ENCODE measurements at places on chromosomes 5 and 9. TPM values are rescaled to one million over a fixed set of nuclear protein-coding genes. Genes with fewer than 3 reads are reported as not detected.
A peak's percentile ranks its signal among the peaks of the same experiment; 100 is the strongest.

DNA sequence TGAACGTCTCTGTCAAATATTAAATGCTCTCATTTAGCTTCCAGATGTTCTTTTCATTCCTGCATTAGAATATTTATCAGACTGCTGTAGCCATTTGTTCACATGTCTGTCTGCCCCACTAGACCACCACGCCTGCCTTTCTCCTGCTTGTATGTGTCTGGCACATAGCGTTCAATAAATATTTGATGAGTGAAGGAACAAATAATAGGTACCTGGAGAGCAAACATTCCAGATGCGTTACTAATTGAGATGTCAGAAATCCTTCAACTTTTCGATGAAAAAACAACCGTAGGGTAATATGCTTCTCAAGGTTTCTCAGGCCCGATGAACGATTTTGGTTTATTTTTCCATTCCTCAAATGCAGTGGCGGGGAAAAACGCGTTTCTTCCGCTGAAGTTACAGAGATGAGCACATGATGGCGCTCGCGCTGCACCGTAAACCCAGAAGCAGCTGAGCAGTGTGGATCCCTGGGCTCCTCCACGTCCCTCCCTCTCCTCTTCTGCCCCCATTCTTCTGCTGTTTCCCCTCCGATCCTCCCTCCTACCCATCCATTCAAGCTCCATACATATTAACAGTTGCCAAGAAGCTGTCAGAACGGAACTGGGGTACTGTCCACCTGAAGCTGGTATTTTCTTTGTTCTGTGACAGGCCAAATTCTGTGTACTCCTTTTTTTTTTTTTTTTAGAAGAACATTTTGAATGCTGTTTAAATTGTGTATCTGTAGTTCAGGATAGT is 245.4 kb downstream of the MPDZ start:
- peak; percentile 87 for DNase-seq
- H3K4me3 ChIP-seq, result peak overlapping the region; percentile 24
- H3K4me1 ChIP-seq, result peaks cover 2% of the 10 kb centered on the region

- peaks cover 13% of the 10 kb centered on the region for H3K4me1 ChIP-seq
- no peak overlapping the region for H3K27ac ChIP-seq
- H3K4me3 ChIP-seq, result peak overlapping the region; percentile 34
- H3K27me3 ChIP-seq, result no peaks in the 10 kb centered on the region
- peak; percentile 96 for DNase-seq
Observed at GRCh38 chr5:138449501-138450239, 10.8 kb downstream of the REEP2 start.

Gene C6
- 0.02 TPM for polyA plus RNA-seq

DNA sequence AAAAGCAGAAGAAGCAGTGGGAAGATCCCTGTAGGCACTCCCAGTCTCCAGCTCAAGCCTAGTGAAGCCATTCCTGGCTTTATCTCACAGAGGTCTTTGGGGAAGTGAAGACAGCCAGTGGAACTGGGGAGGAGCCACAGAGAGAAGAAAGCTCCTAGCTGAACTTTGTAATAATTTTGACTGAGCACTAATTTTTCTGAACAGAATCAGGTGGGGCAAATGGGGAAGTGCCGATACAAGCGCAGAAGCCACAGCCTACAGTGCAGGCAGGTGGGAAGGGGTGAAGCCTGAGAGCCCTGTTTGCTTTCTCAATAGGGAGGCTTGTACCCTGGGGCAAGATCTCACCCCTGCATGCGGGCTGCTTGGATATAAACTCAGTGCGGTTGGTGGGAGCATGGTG is 48.4 kb upstream of the SNAPC3 start:
- no peaks in the 10 kb centered on the region for H3K36me3 ChIP-seq
- H3K27ac ChIP-seq, result no peak overlapping the region
- H3K4me3 ChIP-seq, result no peak overlapping the region
- no peaks in the 10 kb centered on the region for H3K27me3 ChIP-seq

- no peak overlapping the region for H3K4me3 ChIP-seq
- H3K36me3 ChIP-seq, result no peaks in the 10 kb centered on the region
- H3K27me3 ChIP-seq, result no peaks in the 10 kb centered on the region
Observed at GRCh38 chr9:21744320-21744719, 58.1 kb upstream of the MTAP start.

Gene TEX48
- polyA plus RNA-seq, result 0.46 TPM

GRCh38 chr5:73805449-73805848 is 179.5 kb downstream of the ARHGEF28 start:
- no peaks in the 10 kb centered on the region for H3K36me3 ChIP-seq
- no peaks in the 10 kb centered on the region for H3K4me1 ChIP-seq

DNA sequence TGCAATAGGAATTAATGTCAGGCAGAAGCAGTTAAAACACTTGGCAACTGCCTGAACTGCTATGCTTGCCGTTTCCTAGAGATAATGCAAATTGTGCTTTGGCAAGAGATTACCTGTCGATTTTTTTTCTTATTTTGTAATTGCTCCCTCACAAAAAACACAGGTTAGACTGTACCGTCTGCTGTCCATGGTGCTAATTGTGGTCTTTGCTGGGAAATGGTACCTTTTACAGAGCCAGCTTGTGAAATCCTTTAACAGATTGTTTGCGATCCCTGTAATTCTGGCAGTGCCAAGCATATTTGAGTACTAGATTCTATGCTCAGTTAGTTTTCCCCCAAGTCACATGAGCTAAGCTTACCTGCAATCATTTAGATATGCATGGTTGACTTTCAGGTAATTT is 2125.8 kb upstream of the WWC1 start:
- no peak overlapping the region for H3K27ac ChIP-seq
- no peaks in the 10 kb centered on the region for H3K4me1 ChIP-seq
- no peaks in the 10 kb centered on the region for H3K27me3 ChIP-seq
- H3K36me3 ChIP-seq, result no peaks in the 10 kb centered on the region

DNA sequence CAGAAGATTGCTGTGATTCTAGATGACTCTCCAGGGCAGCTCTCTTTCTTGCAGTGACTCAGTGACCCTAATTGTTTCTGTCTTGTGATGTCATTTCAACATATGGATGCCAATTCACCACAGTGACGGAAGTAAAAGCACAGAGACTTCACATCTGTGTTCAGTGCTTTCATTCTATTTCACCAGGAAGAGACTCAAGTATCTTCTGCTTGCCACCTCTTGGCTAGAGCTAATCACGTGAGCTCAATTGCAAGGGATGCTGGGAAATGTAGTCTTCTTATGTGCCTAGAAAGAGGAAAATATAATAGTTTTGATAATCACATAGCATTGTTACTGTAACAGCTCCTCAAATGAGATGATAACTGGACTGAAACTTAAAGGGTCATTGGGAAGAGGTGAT is 453.3 kb upstream of the KLF4 start:
- no peaks in the 10 kb centered on the region for H3K36me3 ChIP-seq
- H3K27me3 ChIP-seq, result no peaks in the 10 kb centered on the region
- no peak for DNase-seq
- peaks cover 4% of the 10 kb centered on the region for H3K4me1 ChIP-seq
- no peak overlapping the region for H3K27ac ChIP-seq
- no peak overlapping the region for H3K4me3 ChIP-seq

Gene AHRR
- polyA plus RNA-seq, result 0.71 TPM

DNA sequence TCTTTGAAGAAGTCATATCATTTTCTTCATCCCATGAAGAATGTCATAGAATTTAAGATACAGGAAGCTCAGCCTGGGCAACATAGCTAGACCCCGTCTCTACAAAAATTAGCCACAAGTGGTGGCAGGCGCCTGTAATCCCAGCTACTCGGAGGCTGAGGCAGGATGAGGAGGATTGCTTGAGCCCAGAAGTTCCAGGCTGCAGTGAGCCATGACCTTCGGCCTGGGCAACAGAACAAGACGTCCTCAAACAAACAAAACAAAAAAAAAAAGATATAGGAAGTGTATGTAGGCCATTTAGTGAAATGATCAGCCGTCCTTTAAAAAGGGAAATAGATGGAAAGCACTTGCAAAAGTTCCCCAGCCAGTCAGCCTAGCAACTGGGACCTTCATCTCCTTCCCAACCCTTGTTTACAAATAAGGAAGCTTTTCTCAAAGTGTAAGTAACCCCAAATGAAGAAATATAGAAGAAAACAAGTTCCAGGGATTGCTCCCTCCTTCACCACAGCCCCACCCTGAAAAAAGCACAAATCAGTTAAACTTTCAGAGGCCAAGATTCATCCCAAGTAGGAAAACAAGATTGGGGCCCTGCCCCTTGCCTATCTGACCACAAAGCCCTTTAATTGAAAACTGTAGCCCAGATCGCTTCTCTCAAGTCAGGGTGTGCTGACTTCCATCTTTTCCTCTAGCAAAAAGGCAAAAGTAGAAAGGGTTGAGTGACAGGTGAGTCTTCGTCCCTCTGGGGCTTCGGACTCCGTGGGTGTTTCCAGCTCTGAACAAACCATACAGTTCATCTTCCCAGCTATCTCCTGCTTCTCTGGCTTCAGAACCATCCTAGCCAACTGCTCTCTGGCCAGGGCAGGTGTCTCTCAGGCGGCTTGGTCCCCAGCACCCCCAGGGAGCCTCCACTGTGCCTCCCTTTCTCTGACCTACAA is 1.2 kb downstream of the SLC31A2 start:
- H3K27me3 ChIP-seq, result no peaks in the 10 kb centered on the region
- no peaks in the 10 kb centered on the region for H3K36me3 ChIP-seq
- DNase-seq, result no peak
- peak overlapping the region; percentile 84 for H3K4me3 ChIP-seq

Gene FOXD4
- polyA plus RNA-seq, result 0.34 TPM

Gene TAF1L
- polyA plus RNA-seq, result 0.02 TPM

DNA sequence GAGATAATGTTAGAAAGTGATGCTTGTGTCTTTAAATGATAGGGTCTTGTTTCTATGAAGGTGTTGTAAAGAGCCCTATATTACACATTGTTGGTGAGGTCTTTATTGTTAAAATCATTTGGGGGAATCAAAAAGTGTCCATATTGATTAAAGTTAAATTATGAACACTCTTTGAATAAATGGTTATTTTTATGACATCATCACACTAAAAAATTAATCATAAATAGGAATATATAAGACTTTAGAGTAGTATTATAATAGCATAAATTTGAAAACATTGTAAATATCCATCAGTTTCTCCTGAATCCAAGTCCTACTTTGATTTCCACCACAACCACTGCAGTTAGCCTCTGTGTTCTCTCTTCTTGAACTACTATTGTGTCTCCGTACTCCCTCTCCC is 136.3 kb downstream of the HTR1A start:
- no peaks in the 10 kb centered on the region for H3K36me3 ChIP-seq
- H3K27me3 ChIP-seq, result no peaks in the 10 kb centered on the region
- H3K4me3 ChIP-seq, result no peak overlapping the region
- H3K4me1 ChIP-seq, result no peaks in the 10 kb centered on the region
- H3K27ac ChIP-seq, result no peak overlapping the region

- no peak overlapping the region for H3K27ac ChIP-seq
- no peaks in the 10 kb centered on the region for H3K27me3 ChIP-seq
Observed at GRCh38 chr5:88780736-88781135, 102.2 kb downstream of the MEF2C start.

Gene NOXA1
- 0.39 TPM for polyA plus RNA-seq

Gene SLC34A1
- 0.03 TPM for polyA plus RNA-seq

DNA sequence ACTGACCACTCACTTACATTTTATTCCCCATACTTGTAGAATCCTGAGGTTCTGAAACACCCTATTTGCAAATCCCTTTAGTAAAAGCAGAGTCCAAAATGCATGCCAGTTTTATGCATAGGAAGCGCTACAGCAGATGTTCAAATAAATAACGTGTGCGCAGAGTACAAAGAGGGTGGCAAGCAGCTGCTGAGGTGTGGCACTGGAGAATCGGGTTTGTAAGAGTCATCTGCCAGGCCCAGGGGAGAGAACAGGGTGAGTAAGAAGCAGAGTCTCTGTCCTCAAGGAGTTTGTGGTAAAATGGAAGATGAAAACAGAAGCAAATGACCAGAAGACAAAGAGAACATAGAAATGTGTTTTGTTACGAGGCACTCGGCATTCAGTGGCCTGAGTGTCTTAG is 288.8 kb downstream of the GLIS3 start:
- H3K27me3 ChIP-seq, result no peaks in the 10 kb centered on the region
- DNase-seq, result no peak
- H3K4me1 ChIP-seq, result no peaks in the 10 kb centered on the region
- no peak overlapping the region for H3K4me3 ChIP-seq

GRCh38 chr5:148828511-148829247 is 2.3 kb downstream of the ADRB2 start:
- no peaks in the 10 kb centered on the region for H3K36me3 ChIP-seq
- peaks cover 11% of the 10 kb centered on the region for H3K4me1 ChIP-seq
- H3K27ac ChIP-seq, result no peak overlapping the region
- no peak for DNase-seq
- no peaks in the 10 kb centered on the region for H3K27me3 ChIP-seq
- H3K4me3 ChIP-seq, result peak overlapping the region; percentile 6

GRCh38 chr9:9133526-9133925 is 1333.9 kb upstream of the DMAC1 start:
- no peaks in the 10 kb centered on the region for H3K36me3 ChIP-seq
- no peak overlapping the region for H3K27ac ChIP-seq
- no peaks in the 10 kb centered on the region for H3K4me1 ChIP-seq
- DNase-seq, result no peak
- no peaks in the 10 kb centered on the region for H3K27me3 ChIP-seq

DNA sequence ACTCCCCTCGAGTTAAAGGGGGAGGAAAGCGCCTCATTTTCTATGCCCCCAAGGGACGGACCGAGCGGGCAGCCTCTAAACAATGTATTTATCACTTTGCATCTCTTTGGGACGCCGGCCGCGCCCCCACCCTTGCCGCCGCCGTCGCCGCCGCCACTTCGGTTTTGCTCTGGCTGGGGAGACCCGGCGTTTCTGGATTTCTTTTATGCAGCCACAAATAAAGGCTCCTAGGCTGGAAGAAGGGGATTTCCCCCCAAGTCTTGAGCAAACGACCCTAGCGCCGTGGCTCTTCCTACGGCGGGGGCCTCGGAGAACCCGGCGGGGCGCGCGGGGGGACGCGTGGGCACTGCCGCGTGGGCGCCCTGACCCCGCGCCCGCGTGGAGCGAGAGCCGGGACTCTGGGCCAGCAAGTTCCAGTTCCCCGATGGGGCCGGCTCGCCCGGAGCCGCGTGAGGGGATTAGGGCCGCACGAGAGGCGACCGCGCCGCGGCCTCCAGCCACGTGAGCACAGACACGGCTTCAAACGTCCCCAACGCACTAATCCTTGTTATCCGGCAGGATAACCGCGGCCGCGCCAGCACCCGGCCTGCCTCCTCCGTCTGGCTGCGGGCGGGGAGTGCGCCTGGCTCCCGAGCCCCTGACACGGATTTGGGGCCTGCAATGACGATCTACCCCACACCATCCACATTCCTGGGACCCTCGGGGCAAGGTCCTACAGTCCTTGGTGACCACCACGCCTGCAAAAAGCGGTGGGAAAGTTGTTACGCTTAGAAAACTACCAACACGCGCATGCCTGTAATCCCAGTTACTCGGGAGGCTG is 7.9 kb upstream of the NEUROG1 start:
- H3K27ac ChIP-seq, result no peak overlapping the region
- H3K4me3 ChIP-seq, result peak overlapping the region; percentile 19
- no peaks in the 10 kb centered on the region for H3K36me3 ChIP-seq
- peak; percentile 69 for DNase-seq
- no peaks in the 10 kb centered on the region for H3K4me1 ChIP-seq

GRCh38 chr9:38084556-38084880 is 15.5 kb upstream of the SHB start:
- no peaks in the 10 kb centered on the region for H3K36me3 ChIP-seq
- no peak overlapping the region for H3K4me3 ChIP-seq
- H3K4me1 ChIP-seq, result peaks cover 23% of the 10 kb centered on the region

- H3K36me3 ChIP-seq, result no peaks in the 10 kb centered on the region
- no peak for DNase-seq
- no peaks in the 10 kb centered on the region for H3K27me3 ChIP-seq
- H3K27ac ChIP-seq, result no peak overlapping the region
- H3K4me3 ChIP-seq, result no peak overlapping the region
Observed at GRCh38 chr5:12625667-12626263, 721.5 kb upstream of the CTNND2 start.

GRCh38 chr9:127144670-127145445 is 22.4 kb upstream of the ANGPTL2 start:
- no peak overlapping the region for H3K4me3 ChIP-seq
- no peaks in the 10 kb centered on the region for H3K4me1 ChIP-seq
- no peaks in the 10 kb centered on the region for H3K36me3 ChIP-seq
- DNase-seq, result no peak

Gene NAIP
- polyA plus RNA-seq, result 4.2 TPM

Measured in SK-N-SH (cell line).